ENCODE measurements at places on chromosomes 5 and 9. TPM values are rescaled to one million over a fixed set of nuclear protein-coding genes. Genes with fewer than 3 reads are reported as not detected.
A peak's percentile ranks its signal among the peaks of the same experiment; 100 is the strongest.

TMC1 gene
- 0.25 TPM for total RNA-seq

CDO1 gene
- 3.0 TPM for total RNA-seq

PCBD2 gene
- total RNA-seq = 19.2 TPM

PRR16 gene
- 3.6 TPM for total RNA-seq

MYORG gene
- 8.1 TPM for total RNA-seq

IL7R gene
- 53.7 TPM for total RNA-seq

LURAP1L gene
- 11.1 TPM for total RNA-seq

IL31RA gene
- total RNA-seq = 0.44 TPM

GRCh38 chr9:136133191-136133958 is 14.7 kb upstream of the TMEM250 start:
- peak; percentile 77 for DNase-seq

- DNase-seq = no peak
Observed at GRCh38 chr5:1484730-1485578, 38.8 kb downstream of the LPCAT1 start.

GRCh38 chr9:12973710-12974109 is 198.9 kb downstream of the LURAP1L start:
- DNase-seq = no peak

GRCh38 chr9:134014946-134015345 is 10.3 kb upstream of the BRD3OS start:
- DNase-seq = no peak

- no peak for DNase-seq
Observed at GRCh38 chr5:61270510-61271165, 61.4 kb upstream of the ZSWIM6 start.

DNA sequence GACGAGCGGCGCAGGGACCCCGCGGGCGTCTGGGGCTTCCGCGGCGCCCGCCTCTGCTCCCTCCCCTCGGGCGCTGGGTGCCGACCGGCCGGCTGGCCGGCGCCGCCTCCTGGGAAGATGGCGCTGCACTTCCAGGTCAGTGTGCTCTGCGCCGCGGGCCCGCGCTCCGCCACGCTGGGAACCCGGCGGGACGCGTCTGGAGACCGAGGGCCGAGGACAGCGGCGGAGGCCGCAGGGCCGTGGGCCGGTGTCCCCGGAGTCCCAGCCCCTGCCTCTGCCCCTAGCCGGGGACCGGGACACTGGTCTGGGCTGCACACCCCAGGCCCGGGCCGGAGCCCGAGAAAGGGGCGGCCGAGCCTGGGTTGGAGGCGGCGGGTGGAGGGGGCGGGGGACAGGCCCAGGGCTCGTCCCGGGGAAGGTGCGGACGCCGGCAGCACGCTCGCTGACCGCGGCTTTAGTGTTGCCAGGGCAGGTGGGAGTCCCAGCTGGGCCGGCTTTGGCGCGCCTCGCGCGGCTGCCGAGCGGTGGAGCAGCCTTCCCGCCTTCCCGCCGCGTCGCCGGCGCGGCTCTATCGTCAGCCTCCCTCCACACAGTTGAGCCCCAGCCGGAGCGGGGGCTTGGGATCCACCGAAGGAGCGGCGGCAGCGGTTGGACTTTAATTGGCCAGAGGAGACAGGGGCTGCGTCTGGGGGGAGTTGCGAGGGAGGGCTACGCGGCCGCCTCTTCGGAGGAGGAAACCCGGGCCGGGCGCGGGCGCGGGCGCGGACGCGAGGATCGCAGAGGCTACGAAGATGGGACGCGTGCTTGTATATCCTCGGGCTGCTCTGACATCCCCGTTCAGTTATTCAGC is at the start of gene RANBP17:
TSS of gene RANBP17 (plus strand) at position 102 of the 850 bp plus-strand sequence.
- DNase-seq = peak; percentile 83

DNA sequence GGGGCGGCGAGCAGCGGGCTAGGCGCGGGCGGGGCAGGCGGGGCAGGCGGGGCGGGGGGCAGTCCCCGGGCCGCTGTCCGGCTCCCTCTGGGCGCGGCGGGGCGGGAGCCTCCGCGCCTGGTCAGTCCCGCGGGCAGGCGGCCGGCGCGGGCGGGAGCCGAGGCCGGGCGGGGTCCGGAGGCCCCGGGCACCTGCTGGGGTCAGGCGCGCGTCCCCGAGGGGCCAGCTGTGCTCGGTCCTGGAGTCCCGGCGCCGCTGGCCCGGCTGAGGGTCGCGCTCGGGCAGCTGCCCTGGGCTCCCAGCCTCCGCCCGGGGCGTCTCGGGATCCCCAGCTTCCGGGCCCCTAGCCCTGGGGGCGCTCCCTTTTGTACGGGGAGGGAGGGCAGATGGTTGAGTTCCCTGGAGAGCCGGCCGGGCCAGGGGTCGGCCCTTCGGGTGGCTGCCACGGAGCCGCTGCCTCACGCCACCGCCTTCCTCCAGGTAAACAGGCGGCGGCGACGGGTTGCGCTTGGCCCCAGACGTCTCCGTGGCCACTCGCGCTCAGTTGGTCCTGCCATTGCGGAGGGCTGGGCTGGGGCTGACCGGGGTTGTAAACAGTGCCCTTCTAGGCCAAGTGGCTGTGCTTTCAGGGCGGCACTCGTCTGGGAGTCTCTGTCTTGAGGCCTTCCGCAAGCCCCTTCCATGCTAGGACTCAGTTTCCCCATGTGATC is 473 bp downstream of the ZBTB34 start:
- DNase-seq = peak; percentile 66

- DNase-seq = no peak
Observed at GRCh38 chr5:37533851-37534250, 154.7 kb downstream of the WDR70 start.

DNA sequence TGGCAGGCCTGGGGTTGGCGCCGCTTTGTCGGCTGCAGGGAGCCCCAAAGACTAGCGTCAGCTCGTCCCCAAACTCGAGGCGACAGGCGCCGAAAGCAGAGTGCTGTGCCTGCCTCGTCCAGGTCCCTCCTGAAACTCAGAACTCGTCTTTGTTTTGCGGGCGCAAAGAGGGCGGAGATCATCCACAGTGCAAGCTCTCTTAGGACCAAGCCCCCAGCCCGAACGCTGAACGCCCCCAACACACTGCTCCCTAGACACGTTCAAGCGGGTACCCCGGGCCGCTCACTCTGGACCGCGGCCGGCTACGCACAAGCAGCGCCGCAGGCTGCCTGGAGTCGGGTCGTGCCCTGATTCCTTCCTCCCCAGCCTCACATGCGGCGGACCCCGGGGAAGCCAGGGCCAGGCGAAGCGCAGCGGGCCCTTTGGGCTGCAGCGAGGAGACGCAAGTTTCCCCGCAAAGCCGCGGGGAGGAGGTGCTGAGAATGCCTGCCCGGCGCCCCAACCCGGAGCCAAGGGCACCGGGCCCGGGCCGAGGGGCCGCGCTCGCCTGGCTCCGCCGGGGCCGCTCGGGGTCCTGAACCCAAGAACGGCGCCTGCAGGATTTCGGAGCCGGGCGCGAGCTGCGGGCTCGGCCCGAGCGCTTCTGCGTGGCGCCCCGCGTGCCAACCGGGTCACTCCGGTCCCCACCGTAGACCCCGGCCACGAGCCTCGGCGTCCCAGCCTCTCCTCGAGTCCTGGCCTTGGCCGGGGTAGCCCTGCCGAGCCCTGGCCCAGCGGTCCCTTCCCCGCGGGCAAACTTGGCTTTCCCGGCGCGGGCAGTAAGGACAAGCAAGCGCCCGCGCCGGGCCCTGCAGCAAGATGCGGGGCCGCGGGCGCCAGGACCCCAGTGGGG is 738 bp downstream of the FSTL4 start:
- peak; percentile 37 for DNase-seq

DNA sequence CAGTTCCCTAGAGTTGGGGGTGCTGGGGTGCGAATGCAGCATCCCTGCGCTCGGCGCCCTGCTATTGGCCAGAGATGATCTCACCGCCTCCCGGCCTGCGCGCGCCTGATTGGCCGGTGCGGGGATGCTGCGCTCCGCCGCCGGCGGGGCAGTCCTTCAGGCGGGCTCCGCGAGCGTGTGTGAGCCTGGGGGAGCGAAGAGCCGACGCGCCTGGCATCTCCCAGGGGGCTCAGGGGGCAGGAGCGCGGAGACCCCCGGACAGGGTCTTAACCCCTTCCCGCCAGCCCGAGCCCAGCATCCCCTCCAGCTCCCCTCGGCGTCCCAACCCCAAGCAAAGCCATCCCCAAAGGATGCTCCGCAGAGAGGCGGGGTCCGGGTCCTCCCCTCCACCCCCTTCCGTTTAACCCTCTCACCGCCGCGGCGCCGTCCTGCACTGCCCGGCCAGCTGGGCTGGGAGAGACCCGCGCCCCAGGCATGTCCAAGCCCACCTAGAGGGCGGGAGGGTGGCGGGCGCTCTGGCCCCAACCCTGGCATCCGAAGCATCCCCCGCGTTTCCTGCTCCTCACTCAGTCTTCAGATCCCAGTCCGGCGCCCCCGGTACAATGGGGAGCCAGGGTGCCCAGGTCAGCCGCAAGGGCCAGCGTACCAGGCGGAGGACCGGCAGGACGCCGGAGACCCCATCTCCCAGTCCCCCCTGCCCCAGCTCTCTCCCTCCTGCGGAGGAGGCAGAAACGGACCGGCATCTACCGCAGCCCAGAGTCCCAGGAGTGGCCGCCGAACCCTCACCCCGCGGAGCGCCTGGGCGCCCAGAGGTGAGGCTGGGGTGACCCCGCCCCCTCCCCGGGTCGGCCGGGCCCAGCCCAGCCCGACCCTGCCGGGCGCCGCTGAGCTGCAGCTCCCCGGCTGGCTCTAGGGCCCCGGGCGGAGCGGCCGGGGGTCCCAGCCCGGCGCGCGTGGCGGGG is 19.3 kb upstream of the TOR2A start:
- peak; percentile 65 for DNase-seq

DNA sequence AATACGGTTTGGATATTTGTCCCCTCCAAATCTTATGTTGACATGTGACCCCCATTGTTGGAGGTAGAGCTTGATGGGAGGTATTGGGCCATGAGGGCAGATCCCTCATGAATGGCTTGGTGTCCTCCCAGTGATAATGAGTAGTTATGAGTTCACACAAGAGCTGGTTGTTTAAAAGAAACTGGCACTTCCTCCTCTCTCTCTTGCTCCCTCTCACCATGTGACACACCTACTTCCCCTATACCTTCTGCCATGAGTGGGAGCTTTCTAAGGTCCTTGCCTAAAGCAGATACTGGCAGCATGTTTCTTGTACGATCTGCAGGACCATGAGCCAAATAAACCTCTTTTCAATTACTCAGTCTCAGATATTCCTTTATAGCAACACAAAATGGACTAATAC is 132.0 kb downstream of the PIK3R1 start:
- no peak for DNase-seq

DNA sequence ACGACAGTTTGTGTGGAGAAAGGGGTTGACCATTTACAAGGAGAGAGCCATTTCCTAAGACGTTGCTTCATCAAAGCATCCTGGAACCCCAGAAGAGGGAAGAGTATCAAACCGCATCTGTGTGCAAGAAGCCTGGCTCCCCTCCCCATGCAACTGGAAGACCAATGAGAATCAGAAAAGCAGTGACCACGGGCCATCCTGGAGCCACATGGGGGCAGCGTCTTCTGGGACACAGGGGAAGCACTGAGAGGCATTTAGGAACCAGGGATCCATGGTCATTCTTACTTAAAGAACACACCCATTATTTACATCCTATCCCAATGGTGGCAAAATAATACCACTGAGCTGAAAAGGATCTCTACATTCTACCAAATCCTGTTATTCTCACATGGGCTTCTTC is 29.3 kb downstream of the SEMA5A start:
- DNase-seq = no peak

GRCh38 chr9:101437806-101438232 is 2.2 kb upstream of the ALDOB start:
- DNase-seq = no peak

DNA sequence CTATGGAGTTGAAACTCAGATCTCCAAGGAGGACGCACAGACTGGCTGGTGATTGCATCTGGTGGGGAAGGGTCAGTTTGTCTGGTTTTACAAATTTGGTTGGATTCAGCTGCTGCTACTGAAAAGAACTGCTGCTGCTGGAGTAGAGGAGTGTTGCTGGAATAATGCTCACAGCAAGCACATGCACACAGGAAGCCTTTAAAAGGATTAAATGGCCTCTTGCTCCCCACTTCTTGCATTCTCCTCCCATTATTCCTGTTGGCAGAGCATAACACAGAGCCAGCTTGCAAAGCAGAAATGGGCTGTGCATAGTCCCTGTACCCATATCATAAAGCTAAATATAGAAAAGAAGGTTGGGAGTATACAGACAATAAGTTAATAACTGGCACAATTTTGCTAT is 16.6 kb downstream of the ZNF474 start:
- DNase-seq = no peak

- DNase-seq = no peak
Observed at GRCh38 chr9:98551511-98552286, 157.0 kb downstream of the GABBR2 start.

DNA sequence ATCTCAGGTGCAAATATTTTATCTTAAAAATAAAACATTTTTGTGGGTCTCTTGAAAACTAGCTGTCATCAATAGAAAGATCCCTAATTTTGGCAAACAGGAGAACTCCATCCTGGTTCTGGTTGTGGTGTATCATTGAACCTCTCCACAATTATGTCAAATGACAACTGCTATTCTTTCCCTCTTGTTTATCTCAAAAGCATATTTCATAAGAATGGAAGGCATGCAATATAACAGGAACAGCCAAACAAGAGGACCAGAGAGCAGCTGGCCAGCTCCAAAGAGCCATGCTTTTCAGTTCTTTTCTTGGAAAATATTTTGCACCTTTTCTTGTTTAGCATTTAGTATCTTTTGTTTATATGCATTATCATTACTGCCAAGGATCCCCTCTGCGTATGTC is 125.4 kb downstream of the ADAMTS6 start:
- DNase-seq = no peak

DNA sequence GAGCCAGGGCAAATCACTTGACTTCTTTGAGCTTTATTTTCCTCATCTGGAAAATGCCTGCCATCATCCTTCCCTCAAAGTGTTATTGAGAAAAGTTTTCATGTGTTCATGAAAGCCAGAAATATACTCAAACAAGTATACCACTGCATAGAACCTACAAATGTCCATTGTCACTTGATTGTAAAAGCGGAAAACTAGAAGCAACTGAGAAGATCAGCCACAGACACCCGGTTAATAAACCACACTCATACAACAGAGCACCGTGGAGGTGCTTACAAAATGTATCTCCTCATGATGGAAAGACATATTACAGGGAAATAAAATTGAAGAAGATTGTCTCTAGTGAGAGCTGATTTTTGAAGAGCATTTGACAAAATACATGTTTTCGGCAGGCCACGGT is 117.2 kb upstream of the MSX2 start:
- DNase-seq = no peak

DNA sequence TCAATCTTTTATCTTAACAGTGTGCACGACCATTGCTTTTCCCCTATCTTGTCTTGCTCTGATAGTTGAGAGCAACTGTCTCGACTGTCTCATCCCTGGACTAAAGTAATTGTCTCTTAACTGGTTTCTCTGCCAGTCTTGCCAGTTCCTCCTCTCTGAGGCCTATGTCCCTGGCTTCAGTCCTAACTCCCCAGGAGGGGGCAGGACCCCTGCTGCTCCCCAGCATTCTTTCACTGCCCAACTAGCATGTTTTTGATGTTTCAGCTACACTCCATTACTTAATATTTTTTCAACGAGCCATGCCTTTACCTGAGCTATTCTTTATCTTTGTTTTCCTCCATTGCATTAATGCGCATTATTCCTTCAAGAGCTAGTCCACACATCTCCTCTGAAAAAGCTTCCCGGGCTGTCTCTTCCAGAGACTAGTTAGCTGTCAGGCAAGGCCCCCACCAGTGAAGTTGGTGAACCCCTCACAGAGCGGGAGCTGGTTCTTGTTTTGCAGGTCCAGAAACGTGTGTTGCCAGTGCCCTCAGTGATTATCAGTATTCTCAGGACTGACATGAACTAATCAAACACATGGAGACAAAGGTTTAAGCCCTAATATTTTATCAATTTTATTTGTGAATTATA is 291.7 kb upstream of the KCNN2 start:
- DNase-seq = no peak

GRCh38 chr5:175922192-175922885 is 45.8 kb downstream of the THOC3 start:
- DNase-seq = no peak
